NCI-H1417 treated with DMSO at 0.1 percent for 48 hours (cell line): ENCODE measurements at places on chromosomes 3 and 15.

- no peak for DNase-seq
Measured at GRCh38 chr3:42118762-42119361, 27.7 kb downstream of the TRAK1 start.

DNA sequence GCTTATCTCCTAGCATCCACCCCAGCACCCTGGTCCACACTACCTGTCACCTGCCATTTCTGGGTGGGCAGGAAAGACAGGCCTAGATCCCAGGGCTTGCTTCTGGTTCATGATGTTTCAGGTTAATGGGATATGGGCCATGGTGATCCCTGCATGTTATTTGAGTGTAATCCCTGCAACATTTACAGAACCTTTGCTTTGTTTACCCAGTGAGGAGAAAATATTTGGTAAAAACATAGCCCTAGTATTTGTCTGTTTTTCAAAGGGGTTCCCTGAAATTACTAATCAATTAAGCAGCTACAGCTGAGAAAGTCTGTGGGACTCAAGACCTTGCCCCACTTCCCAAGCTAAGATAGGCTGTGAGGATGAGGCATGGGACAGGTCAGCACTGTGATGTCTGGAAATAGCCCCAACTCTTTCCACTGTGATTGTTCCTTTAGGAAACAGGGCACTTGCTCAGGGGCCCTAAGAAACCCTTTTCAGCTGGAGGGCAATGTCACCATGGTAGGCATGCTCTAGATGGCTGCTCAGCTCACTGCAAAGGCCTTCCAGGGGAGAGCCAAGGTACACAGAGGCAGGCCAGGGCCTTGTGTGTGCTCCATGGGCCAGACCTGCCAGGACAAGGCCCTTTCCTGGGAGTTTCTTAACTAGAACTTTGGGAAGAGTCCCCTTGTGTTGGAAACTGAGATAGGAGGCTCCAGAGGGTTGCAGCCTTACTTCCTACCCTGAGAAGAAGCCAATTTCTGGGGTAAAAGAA lies 11.1 kb downstream of the TRANK1 start:
- DNase-seq: no peak

DNA sequence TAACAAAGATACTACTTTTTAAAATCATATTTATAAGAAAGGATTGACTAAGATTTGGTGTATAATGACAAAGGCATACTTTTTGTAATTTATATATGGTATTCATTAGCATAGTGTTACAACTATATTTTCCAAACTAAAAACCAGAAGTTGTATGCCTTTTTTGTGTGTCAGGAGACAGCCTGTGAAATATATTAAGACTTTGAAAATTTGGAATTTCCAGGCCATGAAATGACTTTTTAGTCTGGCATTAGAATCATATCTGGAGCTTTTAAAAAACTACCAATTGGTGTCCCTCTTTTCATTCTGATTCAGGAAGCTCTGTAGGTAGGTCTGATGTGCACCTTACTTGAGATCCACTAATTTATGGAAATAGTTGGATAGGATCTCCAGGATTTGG lies 41.9 kb downstream of the CALML4 start:
- no peak for DNase-seq

DNA sequence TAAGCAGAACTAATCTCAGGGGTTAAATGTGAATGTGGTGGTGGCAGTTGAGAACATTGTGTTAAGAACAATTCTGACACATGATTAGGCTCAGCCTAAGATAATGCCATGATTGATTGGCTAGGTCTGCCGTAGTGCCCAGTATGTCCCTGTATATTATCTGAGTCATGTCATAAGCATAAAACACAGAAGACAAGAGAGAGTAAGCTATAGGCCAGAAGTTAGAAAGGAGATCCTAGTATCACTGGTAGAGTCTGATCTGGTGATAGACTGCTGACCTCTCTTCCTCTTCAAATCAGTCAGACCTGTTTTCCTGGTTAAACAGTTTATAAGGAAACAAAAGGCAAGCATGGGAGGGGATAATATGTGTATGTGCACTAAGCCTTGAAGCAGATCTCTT lies 30.1 kb upstream of the ATP8B4 start:
- DNase-seq: no peak

GRCh38 chr15:43515741-43516140 lies 1.7 kb upstream of the MAP1A start:
- no peak for DNase-seq

DNA sequence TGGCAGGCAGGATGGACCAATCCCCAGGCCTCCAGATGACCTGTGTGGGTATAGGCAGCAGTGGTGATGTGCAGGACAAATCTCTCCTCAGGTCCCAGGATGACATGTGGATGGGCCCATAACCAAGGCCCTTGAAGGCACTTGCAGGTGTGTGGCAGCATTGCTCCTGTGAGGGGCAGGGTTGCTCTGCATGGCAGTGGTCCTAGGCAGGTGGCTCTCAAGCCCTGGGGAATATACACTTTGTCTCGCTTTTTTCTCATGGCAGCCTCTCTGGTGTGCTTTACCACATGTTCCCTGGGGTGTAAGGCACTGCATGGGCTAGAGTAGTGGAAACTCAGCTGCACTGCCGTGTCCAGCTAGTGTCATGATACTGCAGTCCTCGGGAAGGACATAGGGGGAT lies 503.6 kb downstream of the UNC13C start:
- DNase-seq: no peak

DNA sequence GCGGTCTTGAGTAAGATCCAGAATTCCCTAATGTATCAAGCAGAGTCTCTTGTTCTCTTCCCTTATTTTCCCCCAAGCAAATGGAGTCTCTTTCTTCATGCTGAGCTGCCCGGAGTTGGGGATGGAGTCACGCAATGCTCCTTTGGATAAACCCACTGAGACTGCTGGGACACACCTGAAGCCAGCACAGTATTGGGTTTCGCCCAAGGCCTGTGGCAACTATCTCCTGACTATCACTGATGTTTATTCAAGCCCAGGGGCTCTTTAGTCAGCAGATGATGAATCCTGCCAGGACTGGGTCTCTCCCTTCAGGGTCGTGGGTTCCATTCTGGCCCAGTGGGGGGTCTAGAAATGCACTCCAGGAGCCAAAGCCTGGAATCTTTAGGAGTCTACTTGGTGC lies 11.3 kb downstream of the USF3 start:
- DNase-seq: no peak

DNA sequence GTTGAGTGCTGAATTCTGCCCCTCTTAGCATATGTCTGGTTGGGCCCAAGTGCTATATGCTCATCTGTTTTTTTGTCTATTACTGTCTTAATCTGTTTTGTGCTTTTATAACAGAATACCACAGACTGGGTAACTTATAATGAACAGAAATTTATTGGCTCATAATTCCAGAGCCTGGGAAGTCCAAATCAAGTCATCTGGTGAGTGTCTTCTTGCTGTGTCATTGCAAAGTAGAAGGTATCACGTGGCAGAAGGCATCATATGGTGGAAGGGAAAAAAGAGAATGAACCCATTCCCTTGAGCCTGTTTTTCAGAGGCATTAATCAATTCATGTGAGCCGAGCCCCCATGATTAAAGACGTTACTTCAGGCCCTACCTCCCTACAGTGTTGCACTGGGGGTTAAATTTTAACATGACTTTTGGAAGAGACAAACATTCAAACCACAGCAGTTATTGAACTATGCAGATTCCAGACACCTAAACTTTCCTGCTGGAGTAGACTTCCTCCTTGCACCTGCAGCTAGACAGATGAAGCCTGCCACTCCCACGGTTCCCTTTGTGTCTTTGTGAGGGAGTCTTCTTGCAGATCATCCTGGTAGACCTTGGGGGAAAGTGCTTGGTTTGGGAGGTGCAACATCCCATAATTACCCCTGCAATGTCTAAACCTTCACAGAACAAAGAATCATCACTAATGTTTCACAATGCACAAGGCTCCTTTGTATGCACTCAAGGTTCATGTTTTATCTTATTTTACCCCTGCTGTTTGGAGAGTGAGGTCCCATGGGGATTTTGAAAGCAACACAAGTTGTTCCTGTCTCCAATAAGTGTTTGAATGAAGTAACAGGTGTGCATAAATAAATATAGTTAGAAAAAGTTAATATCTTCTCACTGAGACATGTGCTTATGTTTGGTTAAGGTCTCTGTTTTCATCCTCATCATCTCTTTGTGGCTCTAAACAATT lies 64.7 kb upstream of the XCR1 start:
- DNase-seq: no peak

DNA sequence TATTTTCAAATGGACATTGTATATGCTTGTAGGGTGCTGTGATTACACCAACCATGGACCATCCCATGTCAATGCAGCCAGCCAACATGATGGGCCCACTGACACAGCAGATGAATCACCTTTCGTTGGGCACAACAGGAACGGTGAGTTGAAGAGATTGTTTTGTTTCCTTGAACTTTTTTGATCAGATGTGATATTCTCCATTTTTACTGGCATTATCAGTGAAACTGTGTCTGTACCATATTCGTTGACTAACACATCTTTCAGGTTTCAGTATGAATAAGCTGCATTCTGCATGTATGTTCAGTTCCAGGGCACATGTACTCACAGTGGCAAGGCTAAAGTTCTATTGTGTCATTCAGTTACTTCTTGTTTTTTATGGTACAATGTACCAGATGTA lies 655.2 kb downstream of the RBMS3 start:
- no peak for DNase-seq

- DNase-seq: no peak
Measured at GRCh38 chr15:34013746-34014145, 25.3 kb downstream of the AVEN start.

DNA sequence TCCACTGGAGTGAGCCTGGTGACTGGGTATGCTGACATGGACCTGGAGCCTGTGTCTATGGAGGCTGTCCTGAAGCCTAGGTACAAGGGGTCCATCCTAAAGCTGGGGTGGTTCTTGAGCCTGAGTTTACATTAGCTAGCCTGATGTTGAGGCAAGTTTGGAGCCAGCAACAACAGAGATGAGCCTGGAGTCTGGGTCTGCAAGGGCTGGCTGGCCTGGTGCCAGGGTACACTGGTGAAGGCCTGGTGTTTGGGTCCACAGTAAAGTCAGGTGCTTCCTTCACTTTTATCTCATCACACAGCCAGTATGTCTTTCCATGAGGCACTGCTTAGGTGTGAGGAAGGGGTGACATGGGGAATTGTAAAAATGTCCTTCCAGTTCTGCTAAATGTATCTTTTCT lies 49.5 kb downstream of the TP63 start:
- no peak for DNase-seq
